ENCODE measurements at places on chromosomes 1 and 21.

DNA sequence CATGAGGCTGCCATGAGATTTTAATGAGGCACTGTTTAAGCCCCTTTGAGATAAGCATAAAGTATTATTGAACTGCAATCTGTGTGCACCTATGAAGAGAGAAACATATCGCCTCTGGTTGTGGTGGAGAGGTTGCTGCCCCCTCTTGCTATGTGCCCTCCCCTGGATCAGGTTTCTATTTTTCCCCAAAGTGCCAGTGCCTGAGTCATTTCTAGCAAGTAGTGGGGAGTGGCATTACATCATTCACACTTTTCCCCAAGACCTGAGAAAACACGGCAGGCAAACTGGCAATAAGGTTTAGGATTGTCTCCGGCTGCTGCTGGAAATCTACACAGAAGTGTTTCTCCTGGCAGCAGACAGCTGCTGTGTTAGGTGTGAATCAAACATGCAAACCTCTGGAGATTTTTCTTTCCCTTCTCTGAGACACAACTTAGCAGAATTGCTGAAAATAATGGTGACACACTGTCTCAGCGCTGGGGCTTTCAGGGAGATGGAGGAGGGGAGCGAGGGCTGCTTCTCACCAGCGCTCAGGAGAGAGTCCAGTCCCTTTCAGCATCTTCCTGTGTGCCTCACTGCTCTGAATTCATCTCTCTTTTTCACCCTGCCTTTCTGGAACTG is 13.7 kb upstream of the RGS16 start:
- peaks cover 32% of the 10 kb centered on the region for H3K4me1 ChIP-seq
- H3K36me3 ChIP-seq: no peaks in the 10 kb centered on the region
- H3K4me3 ChIP-seq: no peak overlapping the region
- DNase-seq: no peak
- no peak overlapping the region for H3K27ac ChIP-seq

DNA sequence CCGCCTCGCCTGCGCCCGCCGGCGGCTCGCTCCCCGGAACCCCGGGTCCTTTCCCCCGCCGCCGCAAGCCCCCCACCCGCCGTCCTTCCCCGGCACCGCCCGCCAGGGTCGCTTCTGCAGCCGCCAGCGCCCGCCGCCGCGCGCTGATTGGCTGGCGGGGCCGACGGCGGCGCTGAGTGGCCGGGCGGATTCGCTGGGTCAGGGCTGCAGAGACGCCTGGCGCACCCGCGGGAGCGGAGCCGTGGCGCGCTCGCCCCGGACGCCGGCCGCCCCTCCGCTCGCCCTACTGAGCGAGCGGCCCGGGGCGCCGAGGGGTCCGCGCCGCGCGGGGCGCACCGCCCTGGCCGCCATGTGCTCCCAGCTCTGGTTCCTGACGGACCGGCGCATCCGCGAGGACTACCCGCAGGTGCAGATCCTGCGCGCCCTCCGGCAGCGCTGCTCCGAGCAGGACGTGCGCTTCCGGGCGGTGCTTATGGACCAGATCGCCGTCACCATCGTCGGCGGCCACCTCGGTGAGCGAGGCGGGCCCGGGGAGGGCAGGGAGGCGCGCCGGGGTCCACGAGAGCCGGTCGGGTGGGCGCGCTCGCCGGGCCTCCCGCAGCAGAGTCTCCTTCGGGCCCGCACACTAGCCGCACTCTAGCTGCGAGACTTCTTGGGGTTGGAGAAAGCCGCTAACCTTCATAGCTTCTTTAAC is at the start of gene RIMKLA:
RIMKLA (plus strand) TSS at position 207 of the 694 bp plus-strand sequence; CDS start at position 350, 143 bp downstream.
- H3K36me3 ChIP-seq: no peaks in the 10 kb centered on the region
- H3K4me3 ChIP-seq: peak within 1 kb of the TSS; percentile 23
- DNase-seq: peak; percentile 49
- H3K27me3 ChIP-seq: peaks cover 9% of the 10 kb centered on the region
- H3K27ac ChIP-seq: no peak within 1 kb of the TSS

- H3K27me3 ChIP-seq: no peaks in the 10 kb centered on the region
- no peak overlapping the region for H3K4me3 ChIP-seq
- H3K27ac ChIP-seq: no peak overlapping the region
- DNase-seq: peak; percentile 76
- H3K4me1 ChIP-seq: peaks cover 26% of the 10 kb centered on the region
Observed at GRCh38 chr1:108561689-108562326, 1.9 kb downstream of the EEIG2 start.

DNA sequence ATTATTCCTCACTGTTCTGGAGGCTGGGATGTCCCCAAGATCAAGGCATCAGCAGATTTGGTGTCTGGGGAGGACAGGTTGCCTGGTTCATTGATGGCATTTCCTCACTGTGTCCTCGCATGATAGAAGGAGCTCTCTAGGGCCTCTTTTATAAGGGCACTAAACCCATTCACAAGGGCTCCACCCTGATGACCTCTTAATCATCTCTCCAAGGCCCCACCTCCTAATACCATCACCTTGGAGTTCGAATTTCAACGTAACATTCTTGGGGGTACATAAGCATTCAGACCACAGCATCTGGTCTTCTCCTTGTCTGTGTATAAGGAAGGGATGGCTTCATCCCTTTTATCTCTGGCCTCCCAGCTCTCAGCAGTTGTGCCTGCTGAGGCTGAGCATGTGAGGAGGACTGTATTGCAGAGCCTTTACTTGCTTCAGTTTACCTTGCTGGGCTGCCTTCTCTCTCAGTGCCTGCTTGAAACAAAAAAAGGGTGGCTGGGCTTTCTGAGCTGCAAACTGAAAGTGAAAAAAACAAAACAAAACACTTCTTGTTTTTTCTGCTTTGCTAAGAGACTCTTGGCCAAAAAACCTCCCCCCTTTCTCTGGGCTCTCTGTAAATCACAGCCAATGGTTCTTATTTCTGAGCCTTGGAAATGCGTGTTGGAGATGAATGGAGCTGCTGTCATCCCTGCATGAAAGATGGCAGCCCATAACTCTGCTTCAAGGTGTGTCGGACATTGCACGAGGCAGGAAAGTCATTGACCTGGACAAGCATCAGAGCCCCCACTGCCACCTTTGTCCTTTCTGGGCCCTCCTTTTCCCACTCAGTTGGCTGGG is 75.8 kb downstream of the RHOU start:
- H3K27ac ChIP-seq: no peak overlapping the region
- H3K4me1 ChIP-seq: peaks cover 29% of the 10 kb centered on the region
- DNase-seq: no peak
- H3K36me3 ChIP-seq: no peaks in the 10 kb centered on the region
- H3K4me3 ChIP-seq: no peak overlapping the region
- no peaks in the 10 kb centered on the region for H3K27me3 ChIP-seq

- peaks cover 13% of the 10 kb centered on the region for H3K4me1 ChIP-seq
- DNase-seq: no peak
- no peak overlapping the region for H3K27ac ChIP-seq
- no peak overlapping the region for H3K4me3 ChIP-seq
- peaks cover 16% of the 10 kb centered on the region for H3K36me3 ChIP-seq
- H3K27me3 ChIP-seq: no peaks in the 10 kb centered on the region
Observed at GRCh38 chr1:234372011-234372757, 1.1 kb upstream of the COA6 start.

DNA sequence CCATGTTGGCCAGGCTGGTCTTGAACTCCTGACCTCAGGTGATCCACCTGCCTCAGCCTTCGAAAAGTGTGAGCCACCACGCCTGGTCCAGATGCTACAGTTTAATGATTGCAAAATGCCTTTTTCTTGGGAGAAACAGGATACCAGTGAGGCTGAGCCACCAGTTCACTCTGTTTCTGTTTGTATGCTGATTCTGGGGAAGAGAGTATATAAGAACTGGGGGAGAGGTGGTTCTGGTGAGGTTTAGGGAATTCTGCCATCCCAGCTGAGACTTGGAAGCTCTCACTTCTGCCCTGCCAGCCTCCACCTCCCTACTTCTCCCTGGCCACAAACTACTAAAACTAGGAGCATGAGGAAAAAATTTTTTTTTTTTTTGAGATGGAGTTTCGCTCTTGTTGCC is 8.1 kb upstream of the PMF1 start:
- DNase-seq: no peak
- no peak overlapping the region for H3K4me3 ChIP-seq
- peaks cover 11% of the 10 kb centered on the region for H3K4me1 ChIP-seq
- H3K27me3 ChIP-seq: no peaks in the 10 kb centered on the region
- no peaks in the 10 kb centered on the region for H3K36me3 ChIP-seq

Measured in T-cell (primary cell).